ENCODE measurements at places on chromosomes 4 and X.
A peak's percentile ranks its signal among the peaks of the same experiment; 100 is the strongest.

GRCh38 chr4:158020176-158020575 lies 152.6 kb downstream of the GASK1B start:
- DNase-seq: peak; percentile 81

DNA sequence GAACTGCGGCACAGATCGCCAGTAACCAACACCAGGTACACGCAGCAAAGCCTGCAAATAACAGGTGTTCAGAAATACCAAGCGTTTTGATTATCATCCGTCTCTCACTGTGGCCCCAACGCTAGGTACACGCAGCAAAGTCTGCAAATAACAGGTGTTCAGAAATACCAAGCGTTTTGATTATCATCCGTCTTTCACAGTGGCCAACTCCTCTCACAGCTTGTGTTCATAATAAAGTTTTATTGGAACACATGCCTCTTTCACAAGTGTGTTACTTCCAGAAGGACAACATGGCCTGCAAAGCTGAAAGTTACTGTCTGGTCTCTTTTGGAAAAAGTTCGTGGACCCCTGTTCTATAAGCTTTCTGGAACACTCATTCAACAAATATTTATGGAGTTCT lies 153.1 kb downstream of the AFAP1 start:
- no peak for DNase-seq

GRCh38 chr4:171924746-171925376 lies 111.7 kb downstream of the GALNTL6 start:
- DNase-seq: no peak

GRCh38 chr4:148196164-148196563 lies 246.1 kb downstream of the NR3C2 start:
- peak; percentile 8 for DNase-seq

- DNase-seq: peak; percentile 66
These were observed 215.2 kb downstream of the CBR4 start for GRCh38 chr4:168794881-168795280.

DNA sequence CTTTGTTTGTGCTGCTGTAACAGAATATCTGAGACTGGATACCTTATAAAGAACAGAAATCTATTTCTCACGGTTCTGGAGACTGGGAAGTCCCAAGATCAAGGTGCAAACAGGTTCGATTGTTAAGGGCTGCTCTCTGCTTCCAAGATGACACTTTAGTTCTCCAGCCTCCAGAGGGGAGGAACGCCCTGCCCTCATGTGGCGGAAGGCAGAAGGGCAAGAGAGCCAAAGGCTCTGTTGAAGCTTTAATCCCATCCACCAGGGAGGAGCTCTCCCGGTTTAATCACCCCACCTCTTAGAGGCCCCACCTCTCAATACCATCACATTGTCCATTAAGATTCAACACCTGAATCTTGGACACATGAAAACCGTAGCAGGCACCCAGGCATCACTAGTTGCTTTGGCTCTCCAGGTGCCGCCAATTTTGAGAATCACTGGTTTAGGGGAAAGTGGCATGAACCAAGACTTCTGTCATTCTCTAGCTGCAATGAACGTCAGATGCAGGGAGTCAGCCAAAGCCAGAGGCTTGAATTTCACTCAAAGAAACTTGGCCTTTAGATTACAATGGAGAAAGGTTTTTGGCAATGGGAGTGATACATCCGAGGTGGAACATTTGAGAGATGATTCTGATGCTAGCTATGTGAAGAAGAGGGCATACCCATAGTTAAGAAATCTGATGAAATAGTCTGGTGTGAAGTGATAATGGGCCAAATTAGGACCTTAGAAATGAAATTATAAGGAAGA lies 15.7 kb downstream of the FHL1 start:
- DNase-seq: peak; percentile 50

DNA sequence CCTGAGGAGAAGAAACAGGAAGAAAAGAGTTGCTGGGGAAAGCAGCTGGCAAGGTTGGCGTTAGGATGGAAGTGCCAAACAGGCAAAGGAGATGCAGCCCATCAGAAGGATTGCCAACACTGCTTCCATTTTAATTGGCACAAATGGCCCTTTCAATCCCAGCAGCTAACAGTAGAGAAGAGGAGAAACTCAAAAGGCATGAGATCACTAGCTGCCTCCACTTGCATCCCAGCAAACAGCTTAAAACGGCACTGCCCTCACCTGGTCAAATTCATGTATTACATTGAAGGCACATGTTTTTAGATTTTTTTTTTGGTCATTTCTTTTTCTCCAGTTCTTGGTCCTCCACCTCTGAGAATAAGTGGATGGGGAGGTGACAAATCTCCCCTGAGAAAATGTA lies 14.9 kb upstream of the LOC101059915 start:
- peak; percentile 55 for DNase-seq

DNA sequence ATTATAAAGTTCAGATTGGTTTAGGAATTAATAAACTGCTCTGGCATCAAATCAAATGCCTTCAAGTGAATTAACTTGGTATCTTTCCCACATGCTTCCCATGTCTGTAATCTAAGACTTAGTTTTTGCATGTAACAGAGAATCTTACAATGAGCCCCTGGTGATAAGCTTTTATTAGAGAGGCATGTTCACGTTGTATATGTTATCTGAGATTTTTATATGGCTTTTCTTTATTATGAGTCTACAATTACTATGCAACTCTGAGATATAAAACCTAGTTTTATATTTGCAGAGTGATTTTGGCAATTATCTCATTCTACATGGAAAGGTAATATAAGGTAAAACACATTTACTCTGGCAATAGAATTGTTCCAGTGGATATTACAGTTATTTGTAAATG lies 1578.4 kb upstream of the IGFBP7 start:
- DNase-seq: no peak

DNA sequence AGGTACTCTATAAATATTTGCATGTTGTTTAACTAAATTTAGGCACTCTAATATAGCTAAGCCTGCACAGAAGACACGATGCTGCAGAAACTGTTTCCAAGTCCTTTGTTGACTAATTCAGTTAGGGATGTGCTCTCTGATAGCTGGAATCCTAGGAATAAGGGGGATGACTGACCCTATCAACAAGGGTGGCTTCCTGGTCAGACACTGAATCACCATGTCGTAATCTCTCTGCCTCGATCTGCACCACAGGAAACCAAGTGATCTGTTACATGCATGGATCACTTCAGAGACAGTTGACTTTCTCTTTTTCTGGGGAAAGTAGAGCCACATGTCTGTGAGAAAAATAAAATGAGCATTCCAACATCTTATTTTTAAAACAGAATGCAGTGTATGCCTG lies 169.1 kb downstream of the GUCY2F start:
- DNase-seq: no peak

- DNase-seq: no peak
These were observed 36.0 kb upstream of the SMARCAD1 start for GRCh38 chr4:94171616-94172015.

GRCh38 chr4:135777361-135777760 lies 1575.8 kb upstream of the PABPC4L start:
- no peak for DNase-seq

DNA sequence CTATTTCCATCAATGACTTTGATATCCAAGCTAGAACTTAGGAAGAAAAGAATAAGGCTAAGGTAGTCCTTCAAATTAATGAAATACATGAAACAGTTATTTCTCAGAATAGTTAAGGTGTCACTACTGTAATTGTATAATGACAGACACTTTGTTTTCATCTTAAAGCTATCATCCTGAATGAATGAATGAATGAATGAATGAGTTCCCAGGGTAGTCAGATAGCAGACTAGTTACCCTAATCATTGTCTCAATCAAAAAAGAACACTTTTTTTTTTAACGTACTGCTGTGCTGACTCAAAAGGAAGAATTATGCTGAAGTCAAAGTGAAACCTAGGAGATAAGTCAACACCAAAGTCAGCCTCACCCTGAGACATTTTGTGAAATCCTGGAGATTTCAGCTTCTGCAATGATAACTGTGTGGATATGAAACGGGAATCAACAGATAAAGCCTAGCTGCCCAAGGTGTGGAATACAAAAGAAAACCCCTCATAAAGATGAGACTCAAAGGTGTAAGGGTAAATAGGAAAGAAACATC lies 68.3 kb upstream of the CNKSR2 start:
- DNase-seq: no peak

- DNase-seq: no peak
These were observed 56.9 kb downstream of the MAGEC1 start for GRCh38 chrX:141960578-141960977.

GRCh38 chrX:139094671-139095592 lies 383.4 kb upstream of the FGF13 start:
- DNase-seq: no peak

- DNase-seq: no peak
These were observed 990.0 kb upstream of the PABPC4L start for GRCh38 chr4:135191596-135191995.

DNA sequence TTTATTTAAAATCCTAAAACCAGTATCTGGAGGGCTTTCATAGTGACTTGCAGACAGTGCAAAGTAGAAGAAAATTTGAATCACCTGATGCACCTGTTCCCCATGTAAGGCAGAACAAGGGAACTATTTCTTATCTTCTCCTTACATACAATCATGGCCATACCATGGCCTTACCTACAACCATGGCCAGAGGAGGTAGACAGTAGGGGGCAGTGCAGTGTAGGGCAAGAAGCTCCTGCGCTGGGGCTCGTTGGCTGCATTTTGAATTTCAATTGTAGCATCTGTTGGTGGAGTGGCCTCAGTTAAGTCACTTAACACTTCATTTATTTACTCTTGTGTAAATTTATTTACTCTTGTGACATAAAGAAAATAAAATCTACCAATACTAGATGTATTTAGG lies 33.0 kb downstream of the GALNTL6 start:
- peak; percentile 21 for DNase-seq

- DNase-seq: no peak
These were observed 223.1 kb downstream of the CLCN4 start for GRCh38 chrX:10379878-10380277.

- no peak for DNase-seq
These were observed 1952.2 kb downstream of the PCDH7 start for GRCh38 chr4:32672359-32672758.

DNA sequence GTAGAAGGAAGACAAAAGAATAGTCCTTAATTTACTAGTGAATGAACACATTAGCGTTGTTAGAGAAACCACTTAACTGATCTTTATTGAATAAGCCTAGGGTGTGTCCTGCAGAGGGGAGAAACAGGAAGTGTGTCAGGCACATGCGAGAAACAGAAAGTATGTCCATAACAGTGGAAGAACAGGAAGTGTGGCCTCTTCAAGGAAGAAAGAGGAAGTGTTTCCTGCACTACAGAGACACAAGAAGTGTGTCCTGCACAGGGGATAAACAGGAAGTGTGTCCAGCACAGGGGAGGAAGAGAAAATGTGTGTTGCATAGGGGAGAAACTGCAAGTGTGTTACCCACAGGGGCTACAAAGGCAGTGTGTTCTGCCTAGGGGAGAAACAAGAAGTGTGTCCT lies 539.6 kb upstream of the PRKX start:
- peak; percentile 17 for DNase-seq

DNA sequence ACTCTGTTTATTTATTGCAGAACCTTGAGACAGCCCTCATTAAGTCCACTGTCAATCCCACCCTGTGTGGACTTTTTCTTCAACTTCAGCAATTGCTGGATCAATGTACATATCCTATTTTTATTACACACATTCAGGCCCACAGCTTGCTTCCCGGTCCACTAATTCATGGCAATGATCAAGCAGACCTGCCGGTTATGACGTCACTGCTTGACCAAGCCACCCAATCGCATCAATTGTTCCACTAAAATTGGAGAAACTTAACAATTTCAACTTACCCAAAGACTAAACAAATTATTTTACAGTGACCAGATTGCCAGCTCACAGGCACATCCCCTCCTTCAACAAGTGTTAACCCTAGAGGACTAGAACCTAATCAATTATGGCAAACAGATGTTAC lies 240.4 kb upstream of the MAGEB18 start:
- DNase-seq: no peak

GRCh38 chr4:55321707-55322264 lies 24.3 kb upstream of the SRD5A3 start:
- DNase-seq: peak; percentile 90

GRCh38 chrX:152810403-152810802 lies 20.2 kb downstream of the CETN2 start:
- DNase-seq: no peak

GRCh38 chr4:18439311-18439710 lies 417.8 kb upstream of the LCORL start:
- DNase-seq: no peak

DNA sequence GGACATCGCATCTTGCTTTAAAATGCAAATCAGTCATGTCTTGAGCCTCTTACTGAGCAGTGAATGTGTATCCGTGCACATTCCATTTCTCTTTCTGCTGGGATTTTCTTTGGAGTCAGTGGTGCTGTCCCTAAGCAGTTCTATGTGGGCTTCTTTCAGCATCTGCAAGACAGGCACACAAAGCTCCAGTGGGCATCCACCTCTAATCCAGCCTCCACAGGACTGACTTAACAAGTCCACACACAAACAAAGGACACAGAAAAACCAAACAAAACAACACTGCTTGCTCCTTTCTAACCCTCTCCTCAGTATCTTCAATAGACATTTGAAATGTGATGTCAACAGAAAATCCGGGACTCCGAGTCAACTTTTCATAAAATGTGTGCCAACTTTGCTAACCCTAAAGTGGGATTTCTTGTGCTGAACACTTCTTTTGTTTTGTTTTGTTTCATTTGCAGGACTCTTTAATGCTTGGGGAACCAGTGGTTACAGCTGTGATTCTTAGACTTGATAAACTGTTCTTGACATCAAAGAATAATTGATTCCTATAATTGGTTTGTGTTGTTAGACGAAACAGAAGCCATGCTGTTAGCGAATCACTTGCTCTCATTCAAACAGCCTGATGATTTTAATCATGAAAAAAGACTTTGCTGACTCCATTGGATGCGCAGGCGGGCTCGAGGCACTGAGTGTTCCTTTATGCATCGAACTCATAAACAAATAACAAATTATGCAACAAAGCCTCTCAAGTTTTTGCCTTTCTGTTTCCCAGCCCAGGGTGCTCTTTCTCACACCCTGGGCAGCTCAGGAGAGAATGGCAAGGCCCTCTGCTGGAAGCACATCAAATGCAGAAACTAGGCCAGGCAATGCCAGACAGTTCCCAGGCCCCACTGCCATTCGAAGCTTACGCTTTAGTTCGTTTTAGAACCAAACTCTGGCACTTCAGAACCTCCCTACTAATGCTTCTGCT lies 20.1 kb downstream of the ETNPPL start:
- no peak for DNase-seq

DNA sequence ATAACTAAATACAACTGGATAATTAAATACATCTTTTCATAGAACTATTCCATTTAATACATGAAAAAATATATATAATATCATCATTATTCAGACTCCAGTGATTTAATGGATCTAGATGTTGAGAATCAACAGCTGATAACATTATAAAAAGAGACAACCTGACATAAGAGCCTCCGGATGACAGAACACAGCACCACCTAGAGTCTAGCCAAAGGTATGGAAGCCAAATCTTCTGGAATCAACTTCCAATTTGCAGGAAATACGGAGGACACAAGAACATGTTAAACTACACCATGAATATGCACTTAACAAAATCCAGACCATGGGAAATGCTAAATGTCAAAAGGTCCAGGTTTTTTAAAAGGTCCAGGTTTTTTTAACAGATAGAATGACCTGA lies 55.0 kb downstream of the LRBA start:
- DNase-seq: peak; percentile 28

DNA sequence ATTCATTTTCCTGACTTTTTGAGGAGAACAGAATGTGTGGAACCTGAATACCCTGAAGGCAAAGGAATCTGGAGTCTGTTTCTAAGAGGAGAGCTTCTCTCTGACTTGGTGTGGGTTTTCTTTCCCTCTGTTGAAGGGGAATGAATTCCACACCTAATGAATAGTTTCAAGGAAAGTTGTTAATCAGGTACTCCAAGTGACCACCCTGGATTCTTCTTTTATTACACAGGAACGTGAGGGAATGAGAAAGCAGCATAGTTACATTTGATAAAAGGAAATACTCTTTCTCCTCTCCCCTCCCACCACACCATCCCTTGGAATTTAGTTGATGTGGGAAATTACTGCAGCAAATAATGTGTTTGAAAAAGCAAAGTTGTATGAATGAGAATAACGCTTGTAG lies 29.7 kb downstream of the SLIT2 start:
- DNase-seq: no peak
